A549 (cell line): ENCODE measurements at places on chromosomes 1 and 21. TPM values are rescaled to one million over a fixed set of nuclear protein-coding genes. Genes with fewer than 3 reads are reported as not detected.

- DNase-seq: peak; percentile 36
These were observed 3.8 kb downstream of the LCA5L start for GRCh38 chr21:39441502-39442475.

GRCh38 chr1:229456016-229456415 is 22.1 kb upstream of the ACTA1 start:
- no peak for DNase-seq

- DNase-seq: no peak
These were observed 6.7 kb downstream of the ROR1 start for GRCh38 chr1:63780565-63780964.

- DNase-seq: no peak
These were observed 285.8 kb upstream of the NEGR1 start for GRCh38 chr1:72568113-72568512.

- DNase-seq: no peak
These were observed 53.4 kb upstream of the RPL11 start for GRCh38 chr1:23638188-23638619.

Gene APCS
- polyA plus RNA-seq: not detected in 3 replicates
